ENCODE measurements at places on chromosomes 1 and 21.

- DNase-seq = peak; percentile 87
Measured at GRCh38 chr1:99369154-99369553, 104.9 kb downstream of the PLPPR4 start.

- DNase-seq = no peak
Measured at GRCh38 chr1:6601923-6602668, 573 bp downstream of the KLHL21 start.

- DNase-seq = no peak
Measured at GRCh38 chr1:87790756-87791155, 462.1 kb downstream of the LMO4 start.

GRCh38 chr1:238485057-238485911, 594.6 kb upstream of the ZP4 start:
- DNase-seq = no peak

DNA sequence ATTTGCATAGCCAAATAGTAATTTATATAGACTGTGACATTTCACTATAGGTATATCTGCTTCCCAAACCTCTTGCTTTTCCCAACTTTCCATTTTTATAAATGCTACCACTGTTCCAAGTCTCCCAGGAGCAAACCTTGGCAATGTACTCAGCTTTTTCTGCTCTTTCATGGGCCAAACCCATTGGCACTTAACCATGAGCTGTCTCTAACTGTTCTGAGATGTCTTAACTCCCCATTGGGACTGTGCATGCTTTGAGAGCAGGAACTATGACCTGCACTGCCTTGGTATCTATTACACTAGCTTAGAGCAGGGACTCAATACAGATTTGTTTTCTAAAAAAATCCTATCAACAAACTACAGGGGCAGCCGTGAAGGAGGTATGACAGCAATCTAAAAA, 22.5 kb upstream of the KHDRBS1 start:
- no peak for DNase-seq

DNA sequence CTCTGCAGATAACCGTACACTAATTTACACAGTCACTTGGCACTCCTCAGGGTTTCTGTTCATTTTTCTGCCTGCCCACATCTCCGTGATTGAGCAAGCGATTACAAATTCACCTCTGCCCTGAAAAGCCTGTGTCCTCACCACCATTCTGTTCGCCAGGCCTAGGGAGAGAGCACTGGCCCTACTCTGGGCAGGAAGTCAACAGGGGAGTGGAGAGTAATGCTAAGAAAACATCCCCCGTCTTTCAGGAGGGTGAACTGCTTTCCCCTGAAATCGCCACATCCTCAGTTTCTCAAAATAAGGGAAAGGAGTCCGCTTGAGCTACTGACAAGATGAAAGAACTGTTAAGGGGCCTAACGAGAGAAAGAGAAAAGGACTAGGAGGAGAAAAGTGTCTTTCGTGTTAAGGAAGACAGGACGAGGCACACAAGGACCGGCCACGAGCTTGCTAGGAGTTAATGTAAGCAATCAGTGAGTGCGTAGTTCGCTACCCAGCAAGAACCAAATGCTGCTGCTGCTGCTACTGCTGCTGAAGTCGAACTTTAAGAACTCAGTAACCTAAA, 632 bp downstream of the PEX19 start:
- DNase-seq = no peak

- no peak for DNase-seq
Measured at GRCh38 chr21:46459356-46460112, 843 bp downstream of the DIP2A start.

GRCh38 chr1:39129514-39129913, 75.0 kb upstream of the MACF1 start:
- DNase-seq = no peak

- peak; percentile 66 for DNase-seq
Measured at GRCh38 chr21:43728467-43729390, 9.8 kb downstream of the PDXK start.

DNA sequence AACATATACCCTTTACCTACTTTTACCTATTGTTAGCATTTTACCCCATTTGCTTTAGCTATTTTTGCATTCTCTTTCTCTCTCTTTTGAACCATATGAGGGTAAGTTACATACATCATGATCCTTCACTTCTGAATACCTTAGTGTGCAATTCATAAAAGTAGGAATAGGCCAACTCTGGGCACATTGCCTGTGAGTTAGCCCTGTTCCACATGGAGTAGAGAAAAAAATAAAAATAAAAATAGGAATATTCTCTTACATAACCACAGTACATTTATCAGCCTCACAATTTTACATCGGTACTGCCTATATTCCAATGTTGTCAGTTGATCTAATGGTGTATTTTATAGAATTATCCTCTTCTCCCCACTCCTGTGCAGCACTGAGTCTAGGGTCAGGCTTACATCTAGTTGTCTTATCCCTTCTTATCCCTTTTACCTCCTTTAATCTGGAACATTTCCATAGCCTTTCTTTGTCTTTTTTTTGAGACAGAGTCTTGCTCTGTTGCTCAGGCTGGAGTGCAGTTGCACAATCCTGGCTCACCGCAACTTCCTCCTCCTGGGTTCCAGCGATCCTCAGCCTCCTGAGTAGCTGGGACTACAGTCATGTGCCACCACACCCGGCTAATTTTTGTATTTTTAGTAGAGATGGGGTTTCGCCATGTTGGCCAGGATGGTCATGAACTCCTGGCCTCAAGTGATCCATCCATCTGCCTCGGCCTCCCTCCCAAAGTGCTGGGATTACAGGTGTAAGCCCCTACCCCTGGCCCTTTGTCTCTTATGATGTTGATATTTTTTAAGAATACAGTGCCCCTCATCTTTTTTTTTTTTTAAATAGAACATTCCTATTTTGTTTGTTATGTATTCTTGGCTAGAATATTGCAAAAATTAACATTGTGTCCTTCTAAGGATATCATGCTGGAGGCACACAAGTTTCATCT, 11.1 kb upstream of the SLC30A1 start:
- no peak for DNase-seq

DNA sequence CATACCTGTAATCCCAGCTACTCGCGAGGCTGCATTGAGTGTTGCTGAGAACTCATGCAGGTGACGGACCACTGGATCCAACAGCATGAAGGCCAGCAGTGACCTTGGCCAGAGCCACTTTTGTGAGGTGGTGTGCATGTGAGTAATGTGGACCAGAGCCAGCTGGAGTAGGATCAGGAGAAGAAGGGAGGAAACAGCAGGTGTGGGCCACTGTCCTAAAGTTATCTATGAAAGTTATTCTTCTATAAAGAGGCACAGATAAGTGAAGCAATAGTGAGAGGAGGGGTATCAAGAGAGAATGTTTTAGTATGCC, 47.8 kb downstream of the TCP10L start:
- no peak for DNase-seq

DNA sequence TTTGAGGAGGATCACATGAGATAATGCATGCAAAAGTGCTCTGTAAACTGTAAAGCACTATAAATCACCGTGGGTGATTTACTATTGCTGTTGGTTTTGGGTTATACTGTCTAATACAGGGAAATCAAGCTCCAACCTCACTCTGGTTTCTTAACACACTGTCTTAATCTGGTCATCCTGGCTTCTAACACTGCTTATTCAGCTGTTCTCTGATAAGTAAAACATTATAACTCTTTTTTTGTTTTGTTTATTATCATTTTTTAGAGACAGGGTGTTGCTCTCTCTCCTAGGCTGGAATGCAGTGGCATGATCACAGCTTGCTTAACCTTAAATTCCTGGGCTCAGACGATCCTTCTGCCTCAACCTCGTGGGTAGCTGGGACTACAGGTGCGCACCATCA, 21.9 kb upstream of the LSM10 start:
- DNase-seq = no peak

DNA sequence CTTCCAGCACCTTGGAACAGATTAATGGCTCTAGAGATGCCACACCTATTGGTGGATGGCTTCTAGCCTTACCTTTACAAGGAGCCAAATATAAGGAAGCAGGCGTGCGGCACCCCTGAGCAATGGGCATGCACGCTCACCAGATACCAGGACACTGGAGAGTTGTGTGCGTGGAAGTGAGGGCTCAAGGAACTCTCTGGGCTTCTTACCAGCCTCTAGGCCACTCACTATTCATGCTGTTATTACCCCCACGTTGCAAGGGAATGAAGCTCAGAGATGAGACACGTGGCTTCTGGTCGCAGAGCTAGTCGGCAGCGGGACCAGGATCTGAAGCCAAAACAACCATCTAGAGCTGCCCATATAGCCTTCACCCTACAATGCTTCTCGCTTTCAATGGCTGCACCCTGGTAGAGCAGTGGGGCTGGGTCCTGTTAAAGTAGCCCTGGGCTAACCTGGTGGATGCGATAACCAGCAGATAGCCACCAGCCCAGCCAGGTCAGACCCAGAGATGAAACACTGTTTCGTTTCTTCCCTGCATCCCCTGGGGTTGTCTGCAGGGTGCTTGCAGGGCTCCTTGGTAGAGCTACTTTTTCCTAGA, 396.4 kb upstream of the VAMP3 start:
- DNase-seq = no peak

DNA sequence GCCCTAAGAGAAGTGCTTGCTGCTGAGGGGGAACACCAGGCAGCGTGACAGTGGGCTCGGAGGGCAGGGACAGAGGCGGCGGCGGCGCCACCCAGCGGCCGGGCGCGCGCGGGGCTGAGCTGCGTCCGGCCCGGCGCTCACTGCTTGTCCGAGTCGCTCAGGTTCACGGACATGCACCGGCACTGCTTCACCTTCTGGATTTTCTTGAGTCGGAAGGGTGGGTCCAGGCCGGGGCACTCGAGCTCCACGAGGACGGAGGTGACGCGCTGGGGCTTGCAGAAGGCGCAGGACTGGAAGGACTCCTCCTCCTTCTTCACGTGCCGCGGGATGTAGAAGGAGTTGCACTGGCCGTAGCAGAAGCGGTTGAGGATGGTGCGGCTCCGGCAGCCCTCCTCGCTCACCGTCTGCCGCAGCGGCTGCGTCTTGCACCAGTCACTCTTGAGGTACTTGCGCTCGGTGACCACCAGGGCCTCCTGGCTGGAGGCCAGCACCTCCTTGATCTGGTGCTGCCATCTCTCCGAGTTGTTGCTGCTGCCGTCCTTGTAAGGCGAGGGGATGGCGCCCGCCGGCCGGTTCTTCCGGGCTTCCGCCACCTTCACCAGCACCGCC, 119.0 kb downstream of the GREM2 start:
- no peak for DNase-seq

DNA sequence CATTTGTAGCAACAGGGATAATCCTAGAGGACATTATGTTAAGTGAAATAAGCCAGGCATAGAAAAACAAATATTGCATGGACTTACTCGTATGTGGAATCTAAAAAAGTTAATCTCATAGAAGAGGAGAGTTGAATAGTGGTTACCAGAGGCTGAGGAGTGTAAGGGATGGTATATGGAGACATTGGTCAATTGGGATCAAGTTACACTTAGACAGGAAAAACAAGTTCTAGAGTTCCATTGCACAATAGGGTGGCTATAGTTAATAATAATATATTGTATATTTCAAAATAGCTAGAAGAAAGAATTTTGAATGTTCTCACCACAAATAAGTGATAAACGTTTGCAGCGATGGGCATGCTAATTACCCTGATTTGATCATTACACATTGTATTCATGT, 354.6 kb downstream of the SEC16B start:
- no peak for DNase-seq

DNA sequence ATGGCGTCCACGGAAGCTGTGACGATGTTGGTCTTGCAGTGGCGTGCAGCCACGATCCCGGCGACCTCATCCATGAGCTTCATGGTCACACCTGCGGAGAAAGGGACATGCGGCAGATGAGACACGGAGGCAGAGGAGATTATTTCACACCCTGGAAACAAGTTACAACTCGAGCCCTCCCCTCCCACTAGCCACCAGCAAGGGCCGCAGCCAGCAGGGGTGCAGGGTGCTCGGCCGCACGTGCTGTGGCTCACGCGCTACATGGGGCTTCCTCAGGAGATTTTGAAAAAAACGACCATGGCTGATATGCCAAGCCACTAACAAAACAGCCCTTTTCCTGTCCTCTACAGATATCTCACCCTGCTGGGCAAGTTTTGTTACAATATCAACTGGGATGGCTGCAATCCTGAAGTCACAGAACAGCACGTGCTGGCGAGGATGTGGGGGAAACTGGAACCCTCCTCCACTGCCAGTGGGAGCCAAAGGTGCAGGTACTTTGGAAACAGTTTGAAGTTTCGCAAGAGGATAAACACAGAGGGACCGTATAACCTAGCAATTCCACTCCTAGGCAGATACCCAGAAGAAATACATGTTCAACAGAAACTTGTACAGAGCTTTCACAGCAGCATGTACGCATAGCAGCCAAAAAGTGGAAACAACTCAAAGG, 34.1 kb upstream of the GPR153 start:
- DNase-seq = no peak

DNA sequence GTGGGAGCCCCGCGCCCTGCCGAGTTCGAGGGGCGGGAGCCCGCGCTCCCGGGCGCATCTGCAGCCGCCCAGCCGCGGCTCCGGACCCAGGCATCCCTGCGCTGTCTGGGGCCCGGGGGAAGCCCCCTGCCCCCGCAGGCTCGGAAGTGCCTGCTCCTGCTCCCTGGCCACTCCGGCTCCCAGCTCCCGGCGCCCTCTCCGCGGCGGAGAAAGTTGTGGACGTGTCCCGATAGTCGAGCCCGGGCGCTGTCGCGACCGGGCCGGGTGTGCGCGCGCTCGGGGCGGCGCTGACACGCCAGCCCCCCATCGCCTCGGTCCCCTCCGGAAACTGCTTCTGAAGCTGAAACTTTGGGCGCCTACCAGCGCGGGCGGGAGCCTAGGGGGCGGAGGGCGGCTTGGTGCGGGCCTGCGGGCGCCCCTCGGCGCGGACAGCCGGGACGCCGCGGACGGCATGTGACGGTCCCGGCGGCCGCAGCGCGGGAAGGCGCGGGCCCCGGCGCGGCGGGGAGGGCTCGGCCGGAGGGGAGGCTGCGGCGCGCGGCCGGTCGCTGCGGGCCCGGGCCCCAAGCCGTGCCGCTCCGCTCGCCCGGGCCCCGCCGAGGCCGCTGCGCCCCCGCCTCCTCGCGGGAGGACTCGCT, 515 bp downstream of the MAN1C1 start:
- DNase-seq = no peak

GRCh38 chr1:154712166-154712810, 104.3 kb upstream of the ADAR start:
- DNase-seq = no peak

- DNase-seq = no peak
Measured at GRCh38 chr1:211944733-211945500, 90.4 kb downstream of the INTS7 start.

DNA sequence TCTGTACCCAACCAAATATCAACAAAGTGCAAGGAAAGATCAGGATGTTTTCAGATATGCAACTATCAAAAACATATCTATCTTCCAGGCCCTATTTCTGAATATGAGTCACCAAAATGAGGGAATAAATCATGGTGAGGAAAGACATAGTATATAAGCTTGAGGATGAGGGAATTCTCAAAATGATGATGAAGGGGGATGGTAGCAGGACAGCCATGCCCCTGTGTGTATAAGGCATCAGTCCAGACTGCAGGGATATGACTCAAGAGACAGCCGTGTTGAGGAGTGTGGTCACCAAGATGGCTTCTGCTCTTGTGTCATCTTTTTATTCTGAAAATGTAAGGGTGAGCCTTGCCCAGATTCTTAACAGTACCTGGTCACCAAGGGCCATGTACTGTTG, 4.4 kb upstream of the WDR64 start:
- DNase-seq = no peak
